Activated CD4-positive, alpha-beta T cell treated with anti-CD3 and anti-CD28 coated beads, Interleukin-2, amount 50 U/mL, for 48 hours (primary cell): ENCODE measurements at places on chromosomes 1 and 21.

GRCh38 chr1:218473522-218473921, 128.4 kb downstream of the TGFB2 start:
- no peak for DNase-seq

DNA sequence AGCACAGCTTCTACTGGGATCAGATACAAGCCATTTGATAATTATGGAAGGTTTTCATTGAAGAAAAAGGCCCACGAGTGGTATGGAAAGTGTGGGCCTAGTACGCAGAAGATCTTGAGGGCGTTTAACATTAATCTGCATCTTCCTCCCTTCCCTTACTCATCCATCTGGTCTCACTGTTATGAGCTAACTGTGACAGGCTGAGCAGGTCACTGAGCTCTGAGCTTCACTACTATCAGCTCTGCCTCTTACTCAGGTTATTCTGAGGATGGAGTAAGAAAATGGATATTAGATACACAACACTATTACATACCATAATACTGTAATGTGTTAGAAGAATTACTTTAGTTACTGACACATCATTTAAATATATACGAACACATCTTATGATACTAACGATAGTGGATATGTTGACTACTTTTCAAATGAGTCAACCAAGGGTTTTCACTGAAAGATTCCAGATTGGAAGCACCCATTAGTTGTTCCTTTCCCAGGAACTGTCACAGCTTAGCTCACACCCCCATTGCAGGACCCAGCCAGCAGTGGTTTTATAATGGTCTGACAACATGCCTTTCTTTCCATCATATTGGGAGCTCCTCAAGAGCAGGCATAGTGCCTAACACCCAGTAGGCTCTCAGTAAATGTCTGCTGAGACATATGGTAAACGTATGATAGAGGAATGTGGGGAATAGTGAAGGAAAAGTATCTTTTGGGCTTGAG, 97.8 kb upstream of the C8B start:
- DNase-seq = no peak

DNA sequence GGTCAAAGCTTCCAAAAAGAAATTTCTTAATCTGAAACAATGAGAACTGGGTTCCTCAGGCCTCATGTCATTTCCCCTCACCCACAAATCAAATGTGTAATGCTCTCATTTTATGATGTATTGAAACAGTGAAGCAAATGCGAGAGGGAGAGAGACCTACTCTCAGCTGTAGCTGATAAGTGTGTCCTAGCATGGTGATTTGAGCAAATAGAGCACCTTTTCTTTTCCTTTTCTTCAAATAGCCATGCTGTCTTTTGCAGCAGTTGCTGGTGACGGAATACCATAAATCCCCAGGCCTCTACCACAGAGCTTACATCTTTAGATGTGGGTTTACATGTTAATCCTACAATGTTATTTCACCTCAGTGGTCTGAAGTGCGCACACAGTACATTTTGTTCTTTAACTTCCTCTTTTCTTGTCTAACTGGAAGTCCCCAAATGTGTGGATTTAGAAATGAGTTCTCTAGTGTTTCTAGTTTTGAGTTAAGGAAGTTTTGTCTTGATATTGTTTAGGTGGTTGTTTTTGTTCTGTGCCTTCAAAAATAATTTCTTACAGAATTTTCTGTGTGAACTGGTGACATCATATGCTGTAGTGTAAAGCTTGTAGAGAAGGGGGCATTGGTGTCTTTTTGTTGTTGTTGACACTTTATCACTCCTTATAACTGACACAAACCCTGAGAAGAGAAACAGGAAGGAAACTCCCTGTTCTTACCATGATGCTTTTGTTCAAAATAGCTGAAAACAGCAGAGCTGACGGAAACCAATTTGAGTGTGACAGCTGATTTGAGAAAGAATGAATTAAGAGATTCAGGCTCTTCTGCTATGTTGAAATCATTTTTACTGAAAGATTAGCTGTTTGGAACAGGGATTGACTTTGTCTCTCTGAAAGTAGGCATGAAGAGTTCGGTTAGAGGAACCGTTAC, 12.2 kb downstream of the SMAP2 start:
- peak; percentile 51 for DNase-seq

- DNase-seq = no peak
These were observed 13.3 kb downstream of the ETV3 start for GRCh38 chr1:157124855-157125254.

- DNase-seq = no peak
These were observed 55.2 kb downstream of the GPR161 start for GRCh38 chr1:168081373-168082007.

DNA sequence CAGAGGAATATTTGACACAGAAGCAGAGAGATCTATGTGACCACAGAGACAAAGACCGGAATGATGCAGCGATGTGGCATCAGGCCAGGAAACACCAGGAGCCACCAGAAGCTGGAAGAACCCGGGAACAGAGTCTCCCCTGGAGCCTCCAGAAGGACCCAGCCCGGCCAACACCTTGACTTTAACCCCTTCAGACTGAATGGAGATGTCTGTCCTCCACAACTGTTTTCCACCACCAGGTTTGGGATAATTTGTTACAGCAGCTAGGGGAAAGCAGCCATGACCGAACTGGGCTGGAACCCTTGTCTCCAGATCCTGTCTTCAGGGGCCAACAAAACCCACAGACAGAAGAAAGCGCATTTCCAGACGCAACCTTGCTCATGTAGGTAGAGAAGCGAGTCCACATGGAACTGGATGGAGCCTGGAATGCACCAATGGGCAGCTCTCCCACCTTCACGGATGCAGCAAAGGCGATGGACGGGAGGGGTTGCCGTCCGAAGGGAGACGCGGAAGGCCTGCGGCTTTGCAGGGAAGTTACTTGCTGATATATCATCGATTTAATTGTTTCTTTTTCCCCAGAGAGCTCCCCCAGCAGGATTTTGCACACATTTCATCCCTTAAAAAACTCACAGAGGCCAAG, 396.6 kb downstream of the NPHP4 start:
- DNase-seq = no peak

DNA sequence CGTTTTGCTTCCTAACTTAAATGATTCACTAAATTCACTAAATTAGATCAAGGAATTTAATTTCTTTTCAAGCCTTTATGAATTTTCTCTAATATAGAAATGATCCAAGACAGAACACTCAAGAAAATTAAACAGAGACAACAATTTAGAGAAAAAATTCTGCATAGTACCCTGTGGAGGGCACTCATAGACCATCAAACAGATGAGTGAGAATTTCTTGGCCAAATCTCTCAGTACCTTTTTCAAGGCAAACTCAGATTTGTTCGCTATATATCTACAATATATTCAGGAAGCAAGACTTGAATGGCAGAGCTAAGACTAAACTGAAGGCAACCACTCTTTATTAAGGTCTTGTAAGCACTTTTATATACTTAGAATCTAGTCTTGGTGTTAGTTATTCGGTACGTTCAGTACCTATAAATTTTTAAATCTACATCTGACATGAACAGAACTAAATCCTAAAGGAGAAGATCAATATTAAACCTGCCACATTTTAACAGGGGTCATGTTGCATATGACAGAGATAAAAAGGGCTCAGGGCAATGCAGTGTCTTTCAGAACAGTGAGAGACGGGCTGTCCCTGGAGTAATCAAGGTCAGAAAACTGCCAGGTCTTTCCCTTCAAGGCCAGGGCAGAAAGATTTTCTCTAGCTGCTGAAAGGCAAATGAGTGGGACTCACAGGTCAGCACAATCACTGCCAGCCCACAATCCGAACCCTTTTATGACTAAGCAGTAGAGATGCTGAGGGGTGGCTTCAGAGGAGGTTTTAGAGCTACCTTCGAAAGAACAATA, 118.8 kb upstream of the TMPRSS15 start:
- no peak for DNase-seq

- no peak for DNase-seq
These were observed 15.3 kb downstream of the URB2 start for GRCh38 chr1:229641306-229641705.

GRCh38 chr1:53639251-53639763, 99.7 kb downstream of the GLIS1 start:
- peak; percentile 11 for DNase-seq

DNA sequence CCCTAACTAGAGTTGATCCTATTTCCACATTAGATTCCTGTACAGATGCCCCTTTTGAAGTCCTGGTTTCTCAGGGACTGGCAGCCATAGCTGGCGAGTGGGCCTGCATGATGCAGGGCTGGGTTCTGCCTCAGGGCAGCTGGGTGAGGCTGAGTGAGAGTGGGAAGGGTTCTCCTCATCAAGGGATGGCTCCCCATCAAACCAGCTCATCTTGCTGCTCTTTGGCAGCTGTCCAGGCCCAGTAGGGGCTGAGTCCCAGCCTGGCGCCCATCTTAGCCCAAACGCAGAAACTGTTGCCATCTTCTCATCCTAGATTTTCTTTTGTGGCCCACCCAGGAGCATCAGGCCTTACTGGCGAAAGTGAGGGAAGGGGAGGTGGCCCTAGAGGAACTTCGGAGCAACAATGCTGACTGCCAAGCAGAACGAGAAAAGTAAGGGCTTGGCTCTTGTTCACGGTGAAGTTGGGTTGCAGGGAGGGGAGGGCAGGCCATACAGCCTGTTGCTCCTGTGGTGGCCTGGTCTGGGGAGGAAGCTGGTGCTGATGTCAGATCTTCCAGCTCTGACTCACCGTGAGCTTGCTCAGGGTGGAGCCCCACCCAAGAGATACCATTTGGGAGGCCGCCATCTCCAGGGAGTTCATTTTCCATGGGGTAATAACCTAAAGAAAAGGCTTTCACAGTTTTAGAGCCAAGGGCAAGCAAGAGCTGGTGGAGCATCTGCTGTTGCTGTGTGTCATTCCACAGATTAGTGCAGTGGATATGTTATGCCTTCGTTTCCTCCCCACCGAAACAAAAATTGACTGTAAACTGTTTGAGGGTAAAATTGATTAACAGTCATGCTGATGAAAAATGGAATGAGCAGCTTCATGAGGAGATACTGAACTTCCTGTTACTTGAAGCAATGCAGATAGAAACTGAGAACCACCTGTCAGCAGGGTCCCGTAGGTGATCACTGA, 34.7 kb downstream of the TUFT1 start:
- DNase-seq = peak; percentile 42

- peak; percentile 1 for DNase-seq
These were observed 3.4 kb upstream of the CASQ2 start for GRCh38 chr1:115771847-115772457.

DNA sequence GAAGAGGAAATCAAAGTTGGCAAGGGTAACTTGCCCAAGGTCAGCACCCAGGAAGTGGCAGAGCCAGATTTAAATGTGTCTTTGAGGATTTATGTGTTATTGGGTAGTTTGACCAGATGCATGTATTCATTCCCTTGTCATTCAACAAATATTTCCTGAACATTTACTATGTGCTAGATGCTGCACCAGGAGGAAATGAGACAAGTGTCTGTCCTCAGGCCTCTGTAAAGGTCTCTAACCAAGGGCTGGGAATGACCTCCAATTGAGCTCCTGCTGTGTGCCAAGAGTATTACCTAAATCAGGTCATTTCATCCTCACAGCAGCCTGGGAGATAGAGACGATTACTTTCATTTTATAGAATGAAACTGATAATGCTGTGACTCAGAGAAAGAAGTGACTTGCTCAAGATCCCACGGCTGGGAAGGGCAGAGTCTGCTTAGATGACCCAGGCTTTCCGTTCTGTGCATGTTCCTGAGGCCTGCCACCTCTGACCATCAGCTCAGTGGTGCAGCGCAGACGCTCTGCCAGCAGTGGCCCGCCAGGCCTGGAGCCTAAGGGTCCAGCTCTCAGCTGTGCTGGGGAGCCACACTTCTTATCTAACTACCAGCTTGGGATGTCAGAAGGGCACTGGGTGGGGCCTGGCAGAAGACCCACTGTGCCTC, 3.5 kb upstream of the TTC22 start:
- DNase-seq = peak; percentile 40

- no peak for DNase-seq
These were observed 48.5 kb downstream of the CDC7 start for GRCh38 chr1:91549041-91549735.

DNA sequence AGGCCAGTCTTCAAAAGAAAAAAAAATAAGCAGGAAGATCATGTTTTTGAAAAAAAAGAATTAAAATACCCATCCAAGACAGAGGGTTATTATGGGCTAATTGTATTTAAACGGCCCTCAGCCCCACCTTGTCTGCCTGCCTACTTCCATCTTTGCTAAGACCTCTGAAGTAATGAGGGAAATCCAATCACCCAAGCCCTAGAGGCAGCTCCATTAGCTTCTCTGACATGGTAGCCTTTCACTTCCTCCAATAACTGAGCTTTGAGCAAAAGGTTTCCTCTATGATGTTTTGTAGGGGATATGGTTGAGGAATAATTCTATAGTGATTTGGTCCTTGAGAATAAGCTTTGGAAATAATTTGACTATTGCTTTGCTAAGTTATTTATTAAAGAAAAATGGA, 178.2 kb upstream of the SGIP1 start:
- DNase-seq = no peak

DNA sequence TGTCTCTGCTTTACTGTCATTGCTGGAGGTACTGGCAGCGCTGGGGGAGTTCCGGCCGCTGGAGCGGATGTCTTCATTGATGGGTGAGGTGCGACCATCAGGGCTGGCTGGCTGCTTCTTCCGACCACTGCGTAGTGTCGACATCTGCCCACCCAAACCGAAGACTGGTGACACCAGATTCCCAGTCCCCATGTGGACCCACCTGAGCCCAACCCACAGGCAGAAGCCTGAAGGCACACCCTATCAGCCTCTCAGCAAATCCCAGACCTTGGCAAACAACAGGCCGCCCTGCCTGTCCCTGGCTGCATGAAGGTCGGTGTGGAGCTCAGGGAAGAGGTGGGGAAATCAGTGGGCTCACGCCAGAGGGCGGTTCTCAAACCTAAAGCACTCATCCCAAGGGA, 44.8 kb downstream of the SLC45A1 start:
- no peak for DNase-seq

GRCh38 chr1:199310708-199311107, 671.9 kb downstream of the PTPRC start:
- no peak for DNase-seq

DNA sequence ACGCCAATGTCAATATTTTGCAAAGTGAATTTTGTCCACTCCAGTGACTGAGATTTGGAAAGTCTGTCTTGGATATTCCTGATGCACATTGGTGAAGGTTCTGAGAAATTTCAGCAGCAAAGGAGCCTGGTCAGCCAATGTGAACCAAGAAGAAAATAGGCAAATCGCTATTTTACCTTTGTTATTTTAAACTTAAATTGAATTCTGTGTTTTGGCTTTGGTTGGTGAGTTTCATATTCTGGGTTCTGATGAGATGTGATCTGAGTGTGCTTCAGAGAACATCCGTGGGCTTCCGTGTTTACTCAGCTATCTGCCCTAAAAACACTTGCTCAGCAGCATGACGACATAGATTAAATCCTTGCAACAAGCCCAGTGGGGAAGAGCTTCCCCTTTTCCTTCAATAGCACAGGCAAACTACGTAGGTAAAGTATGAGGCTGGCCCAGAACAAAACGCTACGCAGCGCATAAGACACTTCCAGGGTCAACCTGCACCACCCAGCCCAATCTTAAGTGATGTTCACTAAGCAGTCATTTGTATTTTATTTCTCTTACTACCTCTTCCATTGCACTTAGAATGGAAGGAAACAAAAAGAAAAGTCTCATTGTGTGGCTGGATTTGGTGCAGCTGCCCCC, 176.4 kb upstream of the KAZN start:
- DNase-seq = no peak

DNA sequence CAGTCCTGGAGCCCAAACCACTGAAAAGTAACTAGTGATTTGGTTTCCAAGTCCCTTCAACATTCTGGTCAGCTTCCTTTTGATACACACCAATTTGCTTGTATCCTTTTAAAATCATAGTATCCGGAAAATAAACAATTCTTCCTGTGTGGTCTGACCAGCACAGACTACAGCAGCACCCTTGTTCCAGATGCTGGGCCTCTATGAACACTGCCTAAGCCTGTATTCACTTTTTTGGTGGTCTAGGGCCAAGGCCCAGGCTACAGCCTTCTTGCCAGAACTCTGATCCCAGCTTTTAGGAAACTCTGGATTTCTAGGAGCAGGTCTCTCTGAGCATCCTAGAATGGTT, 801 bp upstream of the DDAH1 start:
- DNase-seq = no peak
